NCI-H226 (cell line): ENCODE measurements at places on chromosomes 6 and 20.

DNA sequence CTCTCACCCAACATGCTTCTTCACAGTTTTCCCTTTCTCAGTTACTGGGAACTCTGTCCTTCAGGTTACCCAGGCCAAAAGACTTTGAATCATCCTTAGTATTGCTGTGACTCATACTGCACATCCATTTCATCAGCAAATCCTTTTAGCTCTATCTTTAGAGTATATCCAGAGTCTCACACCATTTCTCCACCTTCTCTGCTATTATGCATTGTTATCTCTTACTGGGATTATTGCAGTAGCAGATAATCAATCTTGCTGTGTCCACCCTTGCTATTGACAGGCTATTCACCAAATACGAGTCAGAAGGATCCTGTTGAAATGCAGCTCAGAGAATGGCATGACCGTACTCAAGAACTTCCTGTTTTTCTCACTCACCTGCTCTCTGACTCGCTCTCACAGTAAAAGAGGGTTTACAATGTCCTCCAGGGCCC lies 57.3 kb downstream of the BCKDHB start:
- peak; percentile 62 for DNase-seq

DNA sequence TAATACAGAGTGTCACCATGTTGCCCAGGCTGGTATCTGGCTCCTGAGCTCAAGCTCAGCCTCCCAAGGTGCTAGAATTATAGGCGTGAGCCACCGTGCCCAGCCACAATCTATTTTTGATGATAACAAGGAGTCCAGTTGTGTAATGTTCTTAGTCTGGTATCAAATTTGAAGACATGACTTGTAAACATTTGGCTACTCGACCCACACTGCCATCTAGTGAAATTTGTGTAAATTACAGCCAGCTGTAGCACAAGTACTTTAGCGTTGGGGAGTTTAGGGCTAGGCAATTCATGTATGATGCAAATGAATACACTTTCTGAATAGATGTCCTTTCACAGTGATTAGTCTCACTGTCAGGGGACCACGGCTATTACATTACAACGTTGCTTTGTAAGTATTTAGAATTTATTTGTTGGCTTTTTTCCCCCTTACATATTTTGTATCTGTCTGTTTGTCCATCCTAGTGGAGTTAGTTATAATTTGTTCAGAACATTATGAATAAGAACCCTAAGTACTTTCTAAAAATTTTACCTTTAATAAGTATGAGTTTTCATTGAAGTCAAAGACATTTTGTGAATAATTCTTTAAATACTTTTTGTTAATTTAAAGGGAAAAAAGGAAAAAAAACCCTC lies 139.7 kb downstream of the PRDM13 start:
- peak; percentile 67 for DNase-seq

- no peak for DNase-seq
Observed at GRCh38 chr20:63154395-63154794, 61.5 kb downstream of the YTHDF1 start.

DNA sequence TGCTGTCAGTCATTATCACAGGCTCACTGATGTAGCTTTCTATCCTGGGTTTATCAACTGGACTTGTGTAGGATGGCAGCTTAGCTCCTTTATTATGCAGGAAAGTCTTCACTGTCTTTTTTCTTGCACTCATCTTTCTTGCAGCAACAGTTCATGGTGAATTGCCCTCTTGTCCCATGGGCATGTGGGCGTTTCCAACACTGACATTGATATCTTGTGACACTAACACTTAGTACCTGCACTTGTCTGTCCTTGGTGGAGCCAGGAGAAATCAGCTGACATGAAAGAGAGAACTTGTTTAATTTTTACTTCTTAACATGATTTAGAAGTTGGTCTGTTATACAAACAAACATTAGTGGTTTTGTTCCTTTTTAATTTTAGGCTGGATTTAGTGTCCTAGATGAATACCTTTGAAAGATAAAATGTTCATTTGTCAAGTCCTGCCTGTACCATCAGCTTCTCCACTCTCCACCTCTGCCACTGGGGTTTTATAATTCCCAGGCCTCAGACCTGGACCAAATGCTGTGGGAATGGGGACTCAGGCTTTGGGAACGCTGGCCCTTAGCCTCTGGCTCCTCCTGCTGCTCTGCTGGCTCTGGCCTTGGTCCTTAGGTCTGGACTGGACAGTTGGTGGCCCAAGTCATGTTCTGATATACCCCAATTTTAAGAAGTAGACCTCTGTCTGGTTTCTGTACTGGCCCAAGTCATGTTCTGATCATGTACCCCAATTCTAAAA lies 161.0 kb upstream of the LAMP5 start:
- no peak for DNase-seq

DNA sequence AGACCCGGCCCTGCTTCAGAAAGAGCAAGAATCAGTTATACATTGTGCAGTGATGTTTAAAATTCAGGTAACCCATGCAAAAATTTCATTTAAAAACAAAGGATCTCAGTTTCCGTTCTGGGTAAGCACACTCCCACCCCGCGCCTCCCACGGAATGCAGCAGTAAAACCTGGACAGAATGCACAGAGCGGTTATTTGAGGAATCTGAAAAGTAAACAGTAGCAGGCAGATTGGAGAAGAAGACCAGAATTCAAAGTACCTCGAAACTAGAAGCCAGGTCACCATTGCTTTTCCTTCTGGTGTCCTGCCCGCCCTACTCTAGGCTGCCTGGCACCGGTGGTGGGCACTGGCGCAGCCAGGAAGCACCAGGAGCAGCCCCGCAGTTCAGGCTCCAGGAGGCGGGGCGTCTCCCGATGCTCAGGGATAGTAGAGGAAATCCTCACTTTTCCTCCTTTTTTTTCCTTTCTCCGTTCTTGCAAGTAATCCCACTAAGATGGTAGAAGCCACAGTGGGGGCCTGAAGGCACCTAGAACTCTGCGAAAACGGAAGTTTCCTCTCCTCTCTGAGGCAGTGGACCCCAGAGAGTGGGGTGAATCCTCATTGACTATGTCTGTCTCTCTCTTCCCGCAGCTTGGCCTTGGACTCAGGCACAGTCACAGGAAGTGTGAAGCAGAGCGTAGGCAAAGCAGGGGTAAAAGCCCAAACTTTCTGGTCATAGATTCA lies 28.3 kb downstream of the METTL24 start:
- no peak for DNase-seq

DNA sequence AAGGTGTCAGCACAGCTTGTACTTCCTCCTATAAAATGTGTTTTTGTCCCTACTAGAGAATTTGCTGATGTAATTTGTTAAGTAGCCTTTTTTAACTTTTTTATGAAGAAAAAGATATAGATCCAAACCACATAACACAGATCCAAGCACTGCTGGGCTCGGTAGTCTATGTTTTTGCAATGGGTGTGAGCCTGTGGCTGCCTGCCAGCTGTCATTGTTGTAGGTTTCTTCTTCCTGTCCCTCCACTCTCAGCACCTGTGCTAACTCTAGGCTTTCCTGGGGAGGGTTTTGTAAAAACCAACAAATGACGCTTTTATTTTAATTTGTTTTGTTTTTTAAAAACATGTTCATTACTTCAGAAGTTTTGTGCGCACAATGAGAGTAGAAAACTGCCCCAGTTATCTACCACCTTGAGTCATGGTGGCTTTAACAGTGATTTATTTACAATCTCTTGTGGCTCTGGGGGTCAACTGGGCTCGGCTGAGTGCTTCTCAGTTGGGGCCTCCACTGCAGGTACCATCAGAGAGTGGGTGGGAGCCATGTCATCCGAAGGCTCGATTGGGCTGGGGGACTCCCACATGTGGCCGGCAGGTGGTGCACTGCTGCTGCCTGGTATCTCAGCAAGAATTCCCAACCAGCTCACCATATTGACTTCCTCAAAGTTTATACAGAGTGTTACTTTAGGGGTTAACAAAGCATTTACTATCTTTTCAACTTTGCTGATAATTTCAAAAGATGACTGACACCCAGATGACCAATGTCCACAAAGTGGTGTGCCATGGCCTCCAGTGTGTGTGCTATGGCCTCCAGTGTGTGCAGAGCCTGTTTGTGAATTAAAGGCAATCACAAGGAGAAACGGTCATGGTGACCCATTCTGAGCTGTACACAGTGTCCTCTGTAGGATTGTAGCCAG lies 3.0 kb upstream of the CCR6 start:
- DNase-seq = no peak

- no peak for DNase-seq
Observed at GRCh38 chr6:41651962-41652657, 13.8 kb downstream of the MDFI start.

- DNase-seq = no peak
Observed at GRCh38 chr20:59645761-59646171, 41.4 kb downstream of the PHACTR3 start.

GRCh38 chr6:158329531-158329930 lies 17.3 kb downstream of the TULP4 start:
- no peak for DNase-seq

DNA sequence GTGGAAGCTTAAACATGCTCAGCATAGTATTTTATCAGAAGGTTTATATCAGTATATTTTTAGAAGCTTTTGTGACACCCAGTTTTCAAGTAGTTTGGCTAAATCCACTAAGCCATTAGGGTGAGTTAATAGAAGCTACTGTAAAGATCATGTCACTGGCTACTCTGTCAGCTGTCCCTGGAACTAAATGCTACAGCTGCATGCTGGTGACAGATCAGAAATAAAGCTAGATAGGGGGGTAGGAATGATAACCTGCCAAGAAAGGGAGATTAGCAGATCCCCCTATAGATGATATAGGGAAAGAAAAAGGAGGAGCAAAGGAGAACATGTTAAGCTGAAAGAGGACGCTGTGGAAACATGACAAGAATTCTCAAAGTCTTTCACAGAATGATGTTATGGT lies 363.2 kb downstream of the QKI start:
- no peak for DNase-seq

GRCh38 chr20:39568109-39568508 lies 606.0 kb downstream of the DHX35 start:
- no peak for DNase-seq

DNA sequence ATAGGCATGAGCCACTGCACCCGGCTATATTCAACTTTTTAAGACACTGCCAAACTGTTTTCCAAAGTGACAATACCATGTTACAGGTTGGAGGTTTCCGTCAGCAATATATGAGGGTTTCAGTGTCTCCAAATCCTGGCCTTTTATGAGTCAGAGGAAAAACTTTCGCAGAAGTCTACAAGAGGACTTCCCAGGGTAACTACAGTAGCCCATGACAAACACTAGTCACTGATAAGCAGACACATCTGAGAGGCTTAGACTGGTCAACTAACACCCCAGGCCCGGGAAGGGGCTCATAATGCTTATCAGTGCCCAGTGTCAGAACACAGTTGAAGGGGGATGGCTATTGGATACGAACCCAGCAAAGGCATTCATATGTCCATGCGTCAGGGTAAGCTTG lies 85.4 kb downstream of the SOX4 start:
- peak; percentile 82 for DNase-seq

GRCh38 chr20:47727170-47727880 lies 58.0 kb downstream of the SULF2 start:
- DNase-seq = no peak

GRCh38 chr6:14699803-14700601 lies 545.9 kb upstream of the JARID2 start:
- no peak for DNase-seq

DNA sequence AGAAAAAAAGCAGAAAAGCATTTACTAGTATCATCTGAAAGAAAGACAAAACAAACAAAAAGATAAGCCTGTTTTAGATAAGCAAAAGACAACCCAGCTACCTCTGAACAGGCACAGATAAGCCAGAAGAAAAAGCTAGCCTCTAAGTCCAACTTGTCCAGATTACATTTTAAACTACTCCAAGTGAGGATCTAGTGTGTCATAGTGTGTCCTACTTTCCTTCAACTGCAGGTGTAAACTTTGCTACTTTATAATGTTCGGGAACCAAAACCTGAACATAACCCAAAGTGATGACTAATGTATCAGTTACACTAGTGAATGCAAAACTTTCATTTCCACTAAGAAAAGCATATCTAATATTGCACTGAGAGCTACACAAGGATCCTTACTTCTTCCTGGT lies 19.5 kb downstream of the ADNP start:
- no peak for DNase-seq

GRCh38 chr6:135830452-135830881 lies 21.0 kb upstream of the PDE7B start:
- DNase-seq = no peak

DNA sequence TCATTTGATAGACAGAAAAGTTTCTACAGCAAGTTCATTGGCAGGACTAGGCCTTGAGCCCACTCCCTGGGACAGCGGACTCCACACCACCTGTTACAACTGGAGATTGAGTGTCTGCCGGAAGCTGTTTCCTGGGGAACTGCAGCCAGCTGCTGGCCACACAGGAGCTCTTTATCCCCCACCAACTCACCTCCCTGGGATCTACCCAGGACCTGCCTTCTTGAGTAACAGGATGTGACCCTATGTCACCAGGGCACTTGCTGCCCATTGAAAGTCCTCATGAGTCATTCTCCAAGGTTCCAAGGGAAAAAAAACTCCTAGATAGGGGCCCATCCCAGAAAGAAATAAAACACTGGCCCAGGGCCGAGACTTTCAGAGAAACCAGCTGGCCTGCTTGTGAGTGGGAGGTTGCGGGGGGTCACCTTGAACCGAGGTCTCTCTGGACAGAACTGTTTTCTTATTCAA lies 37.4 kb upstream of the SLC9A8 start:
- DNase-seq = peak; percentile 76

- DNase-seq = no peak
Observed at GRCh38 chr6:151482290-151482689, 11.5 kb upstream of the CCDC170 start.

GRCh38 chr6:5501837-5502236 lies 240.5 kb downstream of the FARS2 start:
- DNase-seq = no peak

DNA sequence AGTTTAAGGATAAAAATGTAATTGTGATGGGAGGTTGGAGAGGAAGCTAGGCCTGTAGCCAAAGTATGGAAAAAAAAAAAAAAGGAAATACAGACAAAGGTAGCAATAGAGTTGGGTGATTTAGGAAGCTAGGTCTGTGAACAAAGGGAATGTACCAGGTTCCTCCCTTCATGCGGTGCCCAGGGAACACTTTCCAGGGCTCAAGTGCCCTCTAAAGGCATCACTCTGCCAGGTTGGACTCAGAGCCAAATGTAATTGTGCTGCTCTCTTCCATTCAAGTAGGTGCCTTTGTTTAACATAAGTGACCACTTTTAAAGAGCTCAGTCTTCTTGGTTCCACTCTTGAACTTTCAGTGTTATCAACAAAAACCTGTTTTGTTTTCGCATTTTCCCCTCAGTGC lies 159.7 kb upstream of the AHI1 start:
- DNase-seq = no peak

- no peak for DNase-seq
Observed at GRCh38 chr6:6964675-6965074, 143.1 kb upstream of the RREB1 start.

GRCh38 chr6:48750861-48751260 lies 639.9 kb upstream of the PTCHD4 start:
- DNase-seq = no peak

GRCh38 chr6:85580118-85580877 lies 13.4 kb downstream of the SNX14 start:
- DNase-seq = peak; percentile 22

GRCh38 chr20:19815553-19815991 lies 57.5 kb downstream of the RIN2 start:
- DNase-seq = peak; percentile 95

GRCh38 chr6:145904391-145904790 lies 59.8 kb downstream of the SHPRH start:
- no peak for DNase-seq

- DNase-seq = peak; percentile 13
Observed at GRCh38 chr20:58389324-58389967, 417 bp downstream of the VAPB start.

GRCh38 chr6:81708113-81708699 lies 44.3 kb downstream of the TENT5A start:
- DNase-seq = no peak

- no peak for DNase-seq
Observed at GRCh38 chr20:13772529-13772928, 12.2 kb downstream of the ESF1 start.
